ENCODE measurements at places on chromosomes 16 and 17.

DNA sequence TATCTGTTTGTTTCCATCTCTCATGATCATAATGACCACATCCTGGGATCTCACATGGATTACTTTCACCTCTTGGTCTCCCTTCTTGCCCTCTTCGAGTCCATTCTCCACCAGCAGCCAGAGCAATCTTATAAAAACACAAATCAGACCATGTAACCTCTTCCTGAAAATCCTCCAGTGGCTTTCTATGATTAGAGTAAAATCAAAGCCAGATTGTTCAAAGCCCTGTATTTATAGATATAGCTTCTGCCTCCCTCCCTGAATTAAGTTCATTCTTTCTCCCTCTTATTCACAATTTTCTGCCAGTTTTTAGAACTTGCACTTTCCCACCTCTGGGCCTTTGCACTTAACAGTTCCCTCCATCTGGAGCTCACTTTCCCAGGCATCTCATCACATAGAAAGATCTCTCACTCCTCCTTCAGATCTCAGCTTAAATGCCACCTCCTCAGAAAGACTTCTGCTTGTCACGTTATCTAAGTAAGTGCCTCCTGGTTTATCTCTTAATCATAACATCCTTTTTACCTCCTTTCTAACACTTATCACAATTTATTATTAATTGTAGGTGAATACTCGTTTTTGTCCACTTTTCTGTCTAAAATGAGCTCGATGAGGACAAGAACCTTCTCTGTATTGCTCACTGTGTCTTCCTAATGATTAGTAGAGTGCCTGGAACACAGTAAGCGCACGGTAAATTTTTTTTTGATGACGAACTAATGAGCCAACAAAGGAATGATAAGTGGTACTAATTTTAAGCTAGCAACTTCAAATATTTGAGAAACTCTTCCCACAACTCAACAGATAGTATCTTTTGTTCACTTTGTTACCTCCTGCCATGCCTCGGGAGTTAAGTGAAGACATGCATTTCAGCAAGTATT, 80.5 kb downstream of the CYB561 start:
- no peak for DNase-seq

- peak; percentile 29 for DNase-seq
Observed at GRCh38 chr17:62562656-62563055, 64.8 kb upstream of the MRC2 start.

GRCh38 chr16:30637944-30638343, 12.8 kb upstream of the PRR14 start:
- DNase-seq: no peak

- DNase-seq: no peak
Observed at GRCh38 chr16:56892705-56893104, 27.7 kb downstream of the SLC12A3 start.

- DNase-seq: peak; percentile 81
Observed at GRCh38 chr17:16419929-16420271, 4.5 kb downstream of the TRPV2 start.

- DNase-seq: peak; percentile 46
Observed at GRCh38 chr17:1455797-1456599, at the start of gene CRK. Gene CRK, minus strand, starts transcription at chr17:1456232. Its CDS starts 115 bp downstream, at chr17:1456117.

DNA sequence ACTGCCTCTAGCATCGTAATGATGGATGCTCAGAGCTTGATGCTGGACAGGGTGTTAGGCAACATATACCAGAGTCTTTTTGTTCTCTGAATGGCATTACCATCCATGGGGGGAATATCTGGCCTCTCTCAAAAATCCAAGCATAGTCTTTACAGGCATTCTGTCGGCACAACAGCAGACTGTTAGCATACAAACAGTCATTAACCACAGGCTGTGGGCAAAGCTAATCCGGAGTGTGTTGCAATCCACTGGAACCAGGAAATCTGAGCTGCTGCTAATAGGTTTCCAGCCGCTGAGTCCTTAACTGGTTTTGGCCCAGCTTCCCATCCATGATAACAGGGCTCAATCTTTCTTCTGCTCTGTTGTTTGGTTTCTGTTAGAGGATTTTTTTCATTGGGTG, 371.9 kb downstream of the HS3ST3B1 start:
- DNase-seq: no peak

- DNase-seq: no peak
Observed at GRCh38 chr17:1012823-1013728, 16.1 kb downstream of the TIMM22 start.

- no peak for DNase-seq
Observed at GRCh38 chr17:17703140-17703919, 22.1 kb downstream of the RAI1 start.

- no peak for DNase-seq
Observed at GRCh38 chr17:44757045-44757917, 1.5 kb upstream of the ADAM11 start.

GRCh38 chr16:55499951-55500529, 8.8 kb upstream of the LPCAT2 start:
- DNase-seq: peak; percentile 98

- no peak for DNase-seq
Observed at GRCh38 chr16:10664720-10665126, 30.0 kb downstream of the TEKT5 start.

DNA sequence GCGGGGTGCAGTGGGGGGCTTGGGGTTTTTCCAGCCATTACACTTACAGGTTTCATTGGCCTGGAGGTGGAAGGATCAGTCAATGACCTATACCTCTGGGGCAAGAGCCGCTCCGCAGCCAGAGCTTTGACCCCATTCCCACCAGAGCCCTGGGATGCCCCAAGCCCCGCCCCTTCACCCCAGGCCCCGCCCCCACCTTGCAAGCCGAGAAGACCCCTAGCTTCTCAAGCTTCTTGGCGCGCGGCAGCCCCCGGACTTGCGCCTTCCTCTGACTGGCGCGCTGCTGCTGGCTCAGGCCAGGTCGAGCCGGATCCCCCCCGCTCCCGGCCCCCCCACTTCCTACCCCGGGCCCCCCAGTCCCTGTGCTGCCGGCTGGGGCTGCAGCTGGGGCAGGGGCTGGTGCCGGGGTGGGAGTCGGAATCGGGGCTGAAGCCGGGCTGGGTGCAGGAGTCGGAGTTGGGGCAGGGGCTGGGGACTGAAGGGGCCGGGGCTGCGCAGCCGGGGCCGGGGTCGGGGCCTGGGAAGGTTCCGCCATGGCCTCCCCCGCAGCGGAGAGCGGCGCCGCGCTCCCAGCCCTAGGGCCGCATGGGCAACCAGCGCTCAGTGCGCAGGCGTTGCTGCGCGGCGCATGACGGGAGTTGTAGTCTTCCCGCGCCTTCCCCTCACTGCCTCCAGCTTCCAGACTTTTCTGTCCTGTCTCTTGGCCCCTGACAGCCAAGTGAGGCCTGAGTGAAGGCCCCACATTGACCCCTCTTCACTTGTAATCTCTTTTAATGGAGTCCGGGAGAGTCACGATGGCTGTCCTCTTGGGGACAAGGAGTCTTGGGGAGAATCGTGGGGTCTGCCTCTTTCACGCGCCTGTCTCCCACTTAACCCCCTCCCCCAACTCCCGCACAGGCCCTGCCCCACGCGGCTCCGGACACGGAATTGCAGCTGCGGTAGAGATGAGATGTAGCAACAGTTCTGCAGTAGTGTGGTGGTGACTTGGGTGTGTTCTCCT, at the start of gene KAT2A:
Gene KAT2A (minus strand): TSS at position 598 of the 1,000 bp plus-strand sequence. CDS start 63 bp downstream, at position 535.
- no peak for DNase-seq

DNA sequence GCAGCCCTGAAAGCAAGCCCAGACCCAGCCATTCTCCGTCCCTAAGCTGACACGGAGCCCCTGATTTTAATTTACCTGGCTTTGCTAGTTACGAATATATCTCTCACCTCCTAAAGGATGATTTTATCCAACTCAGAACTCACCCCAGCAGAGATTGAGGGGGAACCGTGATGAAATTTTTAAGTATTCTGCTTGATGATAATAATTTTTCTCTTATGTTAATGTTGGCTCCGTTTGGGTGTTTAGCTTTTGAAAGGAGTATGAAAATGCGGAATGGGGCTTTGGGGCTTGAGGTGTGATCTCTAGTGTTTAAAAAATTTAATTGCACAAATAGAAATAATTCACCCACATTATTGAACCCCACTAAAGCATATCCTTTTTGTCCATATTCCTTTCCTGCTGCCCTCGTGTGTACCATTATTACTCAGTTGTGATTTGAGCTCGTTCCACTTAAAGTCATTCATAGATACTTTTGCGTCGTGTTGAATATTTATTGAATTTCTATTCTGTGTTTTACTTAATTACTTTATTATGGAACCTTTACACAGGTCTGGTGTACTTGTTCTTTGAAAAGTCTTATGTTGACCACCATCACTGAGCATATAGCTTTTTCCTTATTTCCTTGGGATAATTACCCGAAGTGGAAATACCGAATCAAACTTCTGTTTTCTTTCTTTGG, 775 bp downstream of the PRPSAP2 start:
- DNase-seq: no peak

DNA sequence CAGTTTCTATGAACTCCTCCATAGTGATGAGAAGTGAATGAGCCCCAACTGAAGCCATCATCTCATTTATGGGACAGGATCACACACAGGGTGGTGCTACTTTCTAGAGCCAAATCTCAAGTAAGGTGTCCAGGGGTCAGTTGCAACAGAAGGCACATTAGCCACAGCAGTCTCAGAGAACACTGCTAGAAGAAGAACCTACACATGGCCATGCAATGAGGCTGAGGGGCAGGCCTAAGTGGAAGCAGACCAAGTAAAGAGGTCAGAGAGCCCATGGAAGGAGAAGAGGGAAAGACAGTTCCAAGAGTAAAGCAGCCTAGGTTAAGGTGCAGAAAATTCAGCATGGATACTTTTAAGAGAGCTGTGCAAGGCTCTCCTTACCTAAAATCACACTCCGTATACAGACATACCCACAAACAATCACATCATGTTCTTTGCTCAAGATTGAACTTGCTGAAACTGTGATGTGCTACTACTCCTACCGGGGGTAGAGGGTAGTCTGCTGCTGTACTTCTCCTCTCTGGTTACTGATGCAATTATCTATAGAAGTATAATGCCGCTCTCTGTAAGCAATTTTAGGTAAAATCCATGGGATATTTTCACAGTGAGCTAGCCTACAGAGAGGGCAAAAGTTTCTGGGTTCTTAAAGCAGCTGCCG, 1.7 kb downstream of the ABCA8 start:
- no peak for DNase-seq

DNA sequence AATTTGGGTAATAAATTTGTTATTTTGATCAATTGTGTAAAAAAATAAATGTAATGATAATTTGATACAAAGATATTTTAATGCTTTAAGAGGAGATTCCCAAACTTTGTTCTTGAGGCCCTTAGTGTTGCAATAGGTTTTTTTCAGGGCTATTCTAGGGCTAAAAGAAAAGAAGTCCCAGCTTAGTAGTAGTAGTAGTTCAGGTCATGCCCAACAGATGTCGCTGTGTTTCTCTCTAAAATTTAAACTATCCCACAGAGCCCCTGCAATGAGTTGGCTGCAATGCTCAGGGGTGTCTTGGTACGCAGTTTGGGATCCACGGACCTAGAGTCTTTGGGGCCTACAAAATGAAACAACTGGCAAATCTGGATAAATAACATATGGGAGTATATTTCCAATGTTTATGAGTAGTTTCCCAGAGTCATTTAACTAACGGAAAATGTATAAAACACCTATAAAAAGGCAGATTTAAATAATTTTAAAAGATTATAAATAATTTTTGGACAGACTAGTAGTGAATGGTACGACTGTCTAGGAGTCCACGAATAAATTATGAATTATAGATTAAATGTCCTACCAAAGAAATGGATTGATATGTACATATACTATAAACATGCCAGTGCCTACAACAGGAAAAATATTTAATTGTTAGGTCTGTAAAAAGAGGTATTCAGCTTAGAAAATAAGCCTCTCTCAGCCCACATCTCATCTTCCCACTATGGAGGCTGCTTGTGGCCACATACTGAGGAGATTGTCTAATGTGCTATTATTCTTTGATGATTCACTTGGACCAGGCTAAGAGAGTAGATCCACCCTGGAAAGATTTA, 228.5 kb upstream of the PMFBP1 start:
- DNase-seq: peak; percentile 50

GRCh38 chr17:40561294-40561870, 3.9 kb downstream of the CCR7 start:
- no peak for DNase-seq

GRCh38 chr17:55264645-55265298, at the start of gene HLF:
Gene HLF, plus strand, starts transcription at chr17:55264960. Its CDS starts 525 bp downstream, at chr17:55265485.
- DNase-seq: no peak

GRCh38 chr17:12078791-12079190, 58.1 kb downstream of the MAP2K4 start:
- peak; percentile 75 for DNase-seq

GRCh38 chr17:49497148-49498028, 2.3 kb downstream of the NGFR start:
- no peak for DNase-seq

GRCh38 chr17:64259922-64260321, 3.1 kb downstream of the TEX2 start:
- no peak for DNase-seq

GRCh38 chr17:17726458-17727060, 45.3 kb downstream of the RAI1 start:
- no peak for DNase-seq

- no peak for DNase-seq
Observed at GRCh38 chr16:57791893-57792461, 10.3 kb downstream of the KIFC3 start.

DNA sequence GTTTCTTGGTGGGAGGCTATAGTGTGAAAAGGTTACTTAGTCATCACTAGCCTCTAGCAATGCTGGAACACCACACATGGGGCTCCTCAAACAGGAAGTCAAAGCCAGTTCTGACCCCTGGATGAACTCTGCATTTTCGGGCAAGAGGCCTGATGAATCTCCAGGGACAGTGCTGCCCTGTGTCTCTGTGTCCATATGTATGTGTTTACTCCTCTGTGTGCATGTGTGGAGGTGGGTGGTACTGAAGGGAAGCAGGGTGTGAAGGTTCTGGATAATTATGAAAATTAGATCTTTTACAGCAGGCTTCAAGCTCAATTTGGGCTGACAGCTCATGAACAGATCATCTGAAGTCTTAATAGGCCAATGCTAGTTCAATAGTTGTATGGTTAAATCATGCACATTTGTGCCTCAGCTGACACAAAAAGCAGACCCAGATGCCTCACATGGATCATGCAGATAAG, 133.6 kb downstream of the SNX11 start:
- DNase-seq: no peak

- DNase-seq: no peak
Observed at GRCh38 chr16:54694651-54695050, 236.0 kb upstream of the IRX5 start.

DNA sequence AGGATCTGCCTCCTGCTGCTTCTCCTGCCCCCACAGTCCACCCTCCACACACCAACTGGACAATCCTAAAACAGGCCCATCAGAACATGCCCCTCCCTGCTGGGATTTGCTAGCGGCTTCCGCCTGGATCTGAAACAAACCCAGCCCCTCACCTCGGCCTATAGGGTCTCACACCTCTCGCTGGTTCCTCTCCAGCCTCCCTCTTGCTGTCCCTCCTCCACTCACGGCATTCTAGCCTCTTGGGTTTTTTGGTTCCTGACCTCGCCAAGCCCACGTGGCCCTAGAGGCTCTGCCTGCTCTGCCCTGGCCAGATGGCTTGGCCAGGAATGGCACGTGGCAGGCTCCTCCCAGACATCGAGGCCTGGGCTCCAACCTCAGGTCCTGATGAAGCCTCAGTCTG, 15.7 kb upstream of the MTSS2 start:
- no peak for DNase-seq

DNA sequence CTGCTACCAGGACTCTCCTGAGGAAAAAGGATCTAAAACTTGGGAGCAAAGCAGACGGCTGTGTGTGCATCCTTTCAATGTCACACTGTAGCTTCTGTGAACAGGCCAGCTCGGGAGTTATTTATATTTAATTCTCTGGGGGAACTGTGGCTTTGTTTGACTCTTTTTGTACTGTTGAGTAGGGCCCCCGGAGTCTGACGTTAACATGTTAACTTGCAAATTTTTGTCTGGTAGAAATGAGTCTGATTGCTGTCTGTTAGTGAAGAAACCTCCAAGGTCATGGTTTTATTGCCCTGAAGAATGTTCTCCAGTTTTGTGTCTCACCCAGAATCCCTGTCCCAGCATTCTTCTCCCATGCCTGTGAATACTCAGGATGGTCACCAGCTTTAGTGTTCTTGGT, 14.2 kb upstream of the KCNG4 start:
- DNase-seq: no peak

Data from HS-27A (cell line).